PC-9 (cell line): ENCODE measurements at places on chromosomes 11 and 22. TPM values are rescaled to one million over a fixed set of nuclear protein-coding genes. Genes with fewer than 3 reads are reported as not detected.

GRCh38 chr22:30328466-30329049, 1.8 kb upstream of the TBC1D10A start:
- no peak for DNase-seq
- H3K36me3 ChIP-seq = peaks cover 14% of the 10 kb centered on the region
- H3K4me1 ChIP-seq = peaks cover 34% of the 10 kb centered on the region

- no peaks in the 10 kb centered on the region for H3K36me3 ChIP-seq
- H3K4me3 ChIP-seq = no peak overlapping the region
- peak; percentile 12 for DNase-seq
- H3K27me3 ChIP-seq = peaks cover 35% of the 10 kb centered on the region
- no peaks in the 10 kb centered on the region for H3K4me1 ChIP-seq
Observed at GRCh38 chr22:34105461-34106062, 185.3 kb upstream of the LARGE1 start.

Gene HEPACAM
- not detected in 2 replicates for total RNA-seq

DNA sequence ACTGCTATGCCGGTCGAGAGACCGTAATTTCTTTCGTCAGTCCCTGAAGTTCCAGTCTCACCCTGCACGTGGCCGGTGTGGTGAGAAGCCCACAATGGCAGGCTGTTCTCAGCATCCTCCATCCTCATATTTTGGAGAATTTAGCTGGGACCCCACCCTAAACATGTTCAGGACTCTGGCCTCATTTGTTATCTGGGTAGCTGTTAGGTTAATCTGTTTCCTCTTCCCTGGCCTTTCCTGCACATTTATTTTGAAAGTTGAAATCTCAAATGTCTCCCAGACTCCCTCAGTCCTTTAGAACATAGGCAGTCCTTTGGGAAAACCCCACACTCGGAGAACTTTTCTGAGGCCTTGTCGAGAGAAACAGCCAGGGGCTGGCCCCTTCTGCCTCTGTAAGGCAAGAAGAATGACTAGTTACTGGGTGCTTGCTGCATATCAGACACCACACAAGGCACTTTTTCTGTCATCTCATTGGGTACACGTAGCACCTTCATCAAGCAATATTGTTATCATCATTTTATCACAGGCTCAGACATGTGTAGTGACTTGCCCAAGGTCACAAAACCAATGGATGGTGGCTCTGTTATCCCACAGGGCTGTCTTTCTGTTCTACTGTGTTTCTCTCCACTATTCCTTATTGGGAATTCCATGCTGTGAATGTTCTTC, 109.3 kb upstream of the CRYBB3 start:
- no peak for DNase-seq
- H3K4me1 ChIP-seq = no peaks in the 10 kb centered on the region
- no peak overlapping the region for H3K4me3 ChIP-seq
- no peaks in the 10 kb centered on the region for H3K27me3 ChIP-seq
- no peak overlapping the region for H3K27ac ChIP-seq

Gene MRGPRF
- 0.35 and 0.50 TPM in 2 replicates for total RNA-seq

DNA sequence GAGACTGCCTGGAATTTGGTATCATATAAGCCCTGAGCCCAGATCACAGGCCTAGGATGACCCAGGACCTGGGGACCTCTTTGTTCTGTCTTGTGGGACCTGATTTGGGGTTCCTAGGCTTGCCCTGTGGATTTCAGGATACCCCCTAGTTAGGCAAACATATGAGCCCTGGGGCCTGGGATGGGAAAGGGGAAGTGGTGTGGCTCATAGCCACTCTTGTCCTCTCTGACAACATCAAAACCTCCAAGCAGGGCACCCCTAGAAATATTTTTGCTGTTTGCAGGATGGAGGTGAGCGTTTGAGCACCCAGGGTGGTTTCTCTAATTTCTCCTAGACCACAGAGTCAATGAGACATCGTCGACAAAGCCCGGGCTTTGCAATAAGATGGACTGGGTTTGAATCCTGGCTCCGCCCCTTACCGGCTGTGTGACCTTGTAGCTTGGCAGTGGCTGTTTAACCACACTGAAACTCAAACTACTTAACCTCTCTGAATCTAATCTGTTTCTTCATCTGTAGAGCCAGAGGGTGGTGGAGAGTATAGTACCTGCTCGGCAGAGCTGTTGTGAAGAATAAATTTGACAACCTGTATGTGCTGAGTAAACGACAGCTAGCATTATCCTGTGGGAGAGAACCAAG, 5.3 kb upstream of the LRRC10B start:
- peaks cover 11% of the 10 kb centered on the region for H3K27me3 ChIP-seq
- H3K4me1 ChIP-seq = peaks cover 32% of the 10 kb centered on the region
- H3K4me3 ChIP-seq = no peak overlapping the region
- H3K27ac ChIP-seq = no peak overlapping the region
- H3K36me3 ChIP-seq = no peaks in the 10 kb centered on the region
- DNase-seq = no peak

Gene BTBD18
- total RNA-seq = not detected in 2 replicates

DNA sequence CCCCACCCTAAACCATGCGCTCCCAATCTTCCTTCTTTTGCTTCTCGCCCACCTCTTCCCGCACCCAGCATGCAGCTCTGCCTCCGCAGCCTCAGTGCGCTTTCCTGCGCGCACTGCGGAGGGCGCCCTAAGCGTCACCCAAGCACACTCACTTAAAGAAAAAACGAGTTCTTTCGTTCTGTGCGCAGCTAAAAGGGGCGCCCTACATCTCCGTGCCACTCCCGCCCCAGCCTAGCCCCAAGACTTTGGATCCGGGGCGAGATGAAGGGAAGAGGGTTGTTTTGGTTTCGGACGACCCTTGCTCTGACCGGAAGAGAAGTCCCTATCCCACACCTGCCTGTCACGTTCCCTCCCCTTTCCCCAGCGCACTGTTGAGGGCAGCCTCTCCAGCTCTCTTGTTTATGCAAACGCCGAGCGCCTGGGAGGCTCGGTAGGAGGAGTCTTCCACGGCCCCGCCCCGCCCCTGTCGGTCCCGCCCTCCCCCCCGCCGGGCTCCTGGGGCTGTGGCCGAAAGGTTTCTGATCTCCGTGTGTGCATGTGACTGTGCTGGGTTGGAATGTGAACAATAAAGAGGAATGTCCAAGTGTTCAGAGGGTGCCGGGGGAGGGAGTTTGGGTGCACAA, 5.3 kb downstream of the VSIG2 start:
- peak overlapping the region; percentile 90 for H3K27ac ChIP-seq
- DNase-seq = peak; percentile 84
- peak overlapping the region; percentile 67 for H3K4me3 ChIP-seq
- H3K4me1 ChIP-seq = peaks cover 45% of the 10 kb centered on the region
- H3K36me3 ChIP-seq = 0 out of 2 replicates have a peak, but pooled peaks cover 3% of the 10 kb centered on the region
- no peaks in the 10 kb centered on the region for H3K27me3 ChIP-seq

DNA sequence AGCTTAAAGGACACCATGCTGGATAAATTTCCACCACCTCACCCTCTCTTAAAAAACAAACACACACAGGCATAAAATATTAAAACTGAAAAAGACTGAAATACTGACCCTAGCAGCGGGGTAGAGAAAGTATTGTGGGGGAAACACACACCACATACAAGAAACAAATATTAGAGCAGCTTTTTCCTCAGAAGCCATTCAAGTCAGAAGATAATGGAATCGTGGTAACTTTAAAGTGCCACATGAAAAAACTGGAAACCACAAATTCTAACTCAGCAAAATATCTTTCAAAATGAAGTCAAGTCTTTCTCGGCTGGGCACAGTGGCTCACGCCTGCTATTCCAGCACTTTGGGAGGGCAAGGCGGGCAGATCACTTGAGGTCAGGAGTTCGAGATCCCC, 223.2 kb downstream of the DYNC2H1 start:
- no peaks in the 10 kb centered on the region for H3K27me3 ChIP-seq
- DNase-seq = no peak
- H3K27ac ChIP-seq = no peak overlapping the region
- H3K4me3 ChIP-seq = no peak overlapping the region
- no peaks in the 10 kb centered on the region for H3K36me3 ChIP-seq

DNA sequence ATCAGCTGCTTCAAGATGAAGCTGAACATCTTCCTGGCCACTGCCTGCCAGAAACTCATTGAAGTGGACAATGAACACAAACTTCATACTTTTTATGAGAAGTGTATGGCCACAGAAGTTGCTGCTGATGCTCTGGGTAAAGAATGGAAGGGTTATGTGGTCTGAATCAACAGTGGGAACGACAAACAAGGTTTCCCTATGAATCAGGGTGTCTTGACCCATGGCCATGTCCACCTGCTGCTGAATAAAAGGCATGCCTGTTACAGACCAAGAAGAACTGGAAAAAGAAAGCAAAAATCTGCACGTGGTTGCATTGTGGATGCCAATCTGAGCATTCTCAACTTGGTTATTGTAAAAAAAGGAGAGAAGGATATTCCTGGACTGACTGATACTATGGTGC, 22.2 kb upstream of the BIRC3 start:
- H3K36me3 ChIP-seq = no peaks in the 10 kb centered on the region
- no peaks in the 10 kb centered on the region for H3K4me1 ChIP-seq
- H3K27ac ChIP-seq = no peak overlapping the region

DNA sequence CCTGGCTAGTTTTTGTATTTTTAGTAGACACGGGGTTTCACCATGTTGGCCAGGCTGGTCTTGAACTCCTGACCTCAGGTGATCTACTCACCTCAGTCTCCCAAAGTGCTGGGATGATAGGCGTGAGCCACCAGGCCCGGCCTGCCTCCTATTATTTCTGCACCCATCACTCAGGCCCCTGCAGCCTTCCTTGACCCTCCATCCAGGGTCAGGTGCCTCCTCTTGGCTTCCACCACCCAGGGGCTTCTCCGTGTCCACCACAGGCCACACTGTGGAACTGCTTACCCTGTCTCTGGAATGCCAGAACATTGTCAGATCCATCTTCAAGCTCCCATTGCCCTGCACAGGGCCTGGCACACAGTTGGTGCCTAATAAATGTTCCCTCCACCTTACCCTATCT, 75.4 kb upstream of the RTL6 start:
- H3K4me3 ChIP-seq = no peak overlapping the region
- H3K36me3 ChIP-seq = no peaks in the 10 kb centered on the region
- H3K27ac ChIP-seq = no peak overlapping the region
- no peak for DNase-seq
- no peaks in the 10 kb centered on the region; the same call in 1 of the 2 replicates for H3K27me3 ChIP-seq
- peaks cover 5% of the 10 kb centered on the region for H3K4me1 ChIP-seq

DNA sequence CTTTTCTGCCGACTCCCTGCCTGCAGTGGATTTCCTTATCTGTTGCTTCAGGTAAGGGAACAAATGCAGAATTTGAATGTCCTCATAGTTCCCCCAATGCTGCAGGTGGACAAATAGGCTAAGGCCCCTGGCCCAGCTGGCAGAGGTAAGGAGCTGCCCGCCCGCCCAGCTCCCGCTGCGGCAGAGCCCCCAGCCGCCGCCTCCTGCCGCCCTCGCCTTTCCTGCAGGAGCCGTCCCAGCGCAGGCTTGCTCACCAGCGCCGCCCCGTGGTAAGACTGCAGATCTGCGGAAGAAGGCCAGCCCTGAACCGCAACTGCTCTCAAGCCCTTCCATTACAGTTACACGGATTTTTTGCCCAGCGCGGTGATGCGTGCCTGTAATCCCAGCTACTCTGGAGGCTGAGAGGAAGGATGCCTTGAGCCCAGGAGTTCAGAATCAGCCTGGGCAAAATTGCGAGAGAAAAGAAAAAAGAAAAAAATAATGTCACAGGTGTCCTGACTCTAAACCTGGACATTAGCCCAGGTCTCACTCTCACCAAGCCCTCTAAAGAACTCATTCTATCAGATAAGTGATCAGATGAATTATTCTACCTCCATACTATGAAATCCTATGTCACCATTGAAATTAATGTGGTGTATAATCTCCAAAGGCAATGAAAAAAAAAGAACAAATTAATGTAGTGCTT, 51.2 kb upstream of the EMID1 start:
- peak; percentile 64 for DNase-seq
- H3K36me3 ChIP-seq = no peaks in the 10 kb centered on the region
- no peak overlapping the region for H3K27ac ChIP-seq
- 0 out of 2 replicates have a peak, but pooled peaks cover 4% of the 10 kb centered on the region for H3K4me1 ChIP-seq

Gene NCAM1
- total RNA-seq = 0.33 and 1.0 TPM in 2 replicates

Gene CASP4
- total RNA-seq = 57.5 and 82.2 TPM in 2 replicates

GRCh38 chr11:61747192-61747966, 5.1 kb upstream of the MYRF start:
- H3K27me3 ChIP-seq = no peaks in the 10 kb centered on the region
- no peaks in the 10 kb centered on the region for H3K36me3 ChIP-seq
- peaks cover 18% of the 10 kb centered on the region for H3K4me1 ChIP-seq
- no peak overlapping the region for H3K4me3 ChIP-seq
- peak; percentile 65 for DNase-seq

DNA sequence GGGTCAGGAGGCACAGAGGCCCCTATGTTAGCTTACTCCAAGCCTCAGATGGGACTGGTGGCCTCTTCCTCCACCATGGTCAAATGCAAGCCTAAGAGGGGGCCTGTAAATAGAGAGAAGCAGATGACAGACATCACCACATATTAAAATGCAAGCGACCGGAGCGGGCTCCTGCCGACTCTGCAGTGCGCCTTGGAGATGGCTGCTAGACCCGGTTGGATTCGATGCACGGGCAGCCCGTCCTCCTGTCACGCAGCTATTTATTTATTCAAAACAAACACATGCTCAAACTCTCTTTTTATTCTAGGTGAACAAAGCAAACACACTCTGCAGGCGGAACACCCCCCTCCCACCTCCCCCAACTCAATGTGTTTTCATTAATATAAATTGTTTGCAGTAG, 208.0 kb downstream of the DSCAML1 start:
- no peak overlapping the region for H3K27ac ChIP-seq
- no peak overlapping the region for H3K4me3 ChIP-seq
- no peaks in the 10 kb centered on the region for H3K4me1 ChIP-seq
- no peak for DNase-seq

GRCh38 chr11:8381871-8382396, 118.3 kb upstream of the LMO1 start:
- no peak for DNase-seq
- H3K36me3 ChIP-seq = no peaks in the 10 kb centered on the region
- H3K4me3 ChIP-seq = no peak overlapping the region
- H3K4me1 ChIP-seq = no peaks in the 10 kb centered on the region
- no peaks in the 10 kb centered on the region for H3K27me3 ChIP-seq

DNA sequence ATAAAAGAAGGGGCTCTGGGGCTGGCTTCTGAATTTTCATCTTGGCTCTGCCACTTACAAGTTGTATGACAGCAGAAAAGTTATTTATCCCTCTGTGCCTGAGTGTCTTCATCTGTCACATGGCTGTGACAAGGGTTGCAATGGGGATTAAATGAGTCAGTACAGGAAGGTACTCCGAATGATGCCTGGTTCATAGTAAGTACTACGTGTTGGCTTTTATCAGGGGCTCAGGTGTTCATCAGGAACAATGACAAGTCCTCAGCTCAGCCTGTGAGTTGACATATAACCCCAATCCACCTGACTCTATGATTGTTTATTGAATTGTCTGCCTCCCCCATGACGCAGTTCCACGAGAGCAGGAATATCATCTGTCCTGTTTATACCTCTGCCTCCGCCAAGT, 45.7 kb downstream of the PAMR1 start:
- peaks cover 32% of the 10 kb centered on the region; the same call in 1 of the 2 replicates for H3K27me3 ChIP-seq
- no peaks in the 10 kb centered on the region for H3K36me3 ChIP-seq
- H3K27ac ChIP-seq = no peak overlapping the region
- no peak for DNase-seq
- no peaks in the 10 kb centered on the region for H3K4me1 ChIP-seq
